ENCODE measurements at places on chromosomes 13 and 19.

GRCh38 chr19:9943744-9944143, 7.4 kb upstream of the OLFM2 start:
- DNase-seq, result no peak

DNA sequence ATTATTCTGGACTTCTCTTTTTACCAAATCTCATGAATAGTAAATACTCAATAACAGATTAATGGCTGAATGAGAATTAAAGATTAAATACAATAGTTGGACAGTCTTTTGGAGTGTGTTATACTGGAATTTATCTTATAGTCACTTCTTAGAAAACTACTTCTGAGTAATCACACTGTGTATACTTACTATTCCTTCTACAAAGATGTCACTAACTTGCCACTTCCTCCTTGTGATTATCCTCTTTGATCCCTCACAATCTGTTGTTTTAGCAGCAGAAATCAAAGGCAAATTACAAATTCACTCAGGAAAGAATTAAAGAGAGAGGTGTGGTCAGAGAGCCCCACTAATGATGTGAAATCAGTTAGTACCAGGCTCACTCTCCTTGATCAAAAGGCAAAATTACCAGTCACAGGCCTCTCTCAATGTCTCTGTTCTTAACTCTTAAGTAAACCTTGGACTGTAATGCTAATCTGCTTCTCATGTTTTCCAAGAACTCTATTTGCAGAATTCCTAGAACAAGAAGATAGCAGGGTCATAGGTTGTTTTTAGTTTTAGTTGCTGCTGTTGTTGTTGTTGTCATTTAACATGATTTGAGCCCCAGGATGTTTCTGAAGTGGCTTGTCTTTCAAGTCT, 37.3 kb upstream of the FNDC3A start:
- no peak for DNase-seq

DNA sequence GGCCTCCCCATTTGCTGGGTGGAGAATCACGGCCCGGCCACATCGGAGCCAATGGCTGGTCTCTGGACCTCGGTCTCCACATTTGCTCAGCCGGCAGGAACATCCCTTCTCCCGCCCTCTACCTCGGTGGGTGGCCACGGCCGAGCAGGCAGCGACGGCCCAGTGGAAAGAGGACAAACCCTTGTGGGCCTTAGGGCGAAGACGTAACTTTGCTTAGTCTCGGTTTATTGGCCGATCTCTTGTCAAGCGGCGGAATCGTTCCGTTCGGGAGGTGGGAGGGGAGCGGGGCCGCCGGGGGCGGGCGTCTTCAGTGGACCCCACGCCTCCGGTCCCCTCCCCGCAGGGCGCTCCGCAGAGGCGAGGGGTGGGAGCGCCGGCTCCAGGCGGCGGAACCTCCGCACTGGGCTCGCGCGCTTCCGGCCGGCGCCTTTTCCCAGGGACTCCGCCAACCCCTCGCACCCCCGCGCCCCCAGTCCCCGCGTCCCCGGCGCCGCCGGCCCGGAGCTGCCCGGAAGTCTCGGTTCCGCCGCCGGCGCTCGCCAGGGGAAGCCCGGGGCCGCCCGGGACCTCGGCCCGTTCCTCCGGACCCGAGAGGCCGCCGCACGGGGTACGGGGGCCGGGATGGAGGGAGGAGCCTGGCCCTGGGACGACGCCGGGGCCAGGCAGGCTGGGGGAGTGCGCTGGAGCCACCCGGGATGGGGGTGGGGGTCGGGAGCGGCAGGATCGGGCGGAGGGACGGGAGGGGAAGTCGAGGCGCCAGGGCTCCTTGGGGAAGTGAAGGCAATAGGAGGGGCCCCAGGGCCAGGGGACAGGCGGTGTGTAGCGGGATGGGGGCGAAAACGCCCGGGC, at the start of gene ZNF580:
Gene ZNF580 (plus strand): TSS at position 426 of the 849 bp plus-strand sequence. CDS start 1,507 bp downstream, outside the sequence.
- no peak for DNase-seq

GRCh38 chr13:49046519-49046918, 70.8 kb downstream of the FNDC3A start:
- no peak for DNase-seq

DNA sequence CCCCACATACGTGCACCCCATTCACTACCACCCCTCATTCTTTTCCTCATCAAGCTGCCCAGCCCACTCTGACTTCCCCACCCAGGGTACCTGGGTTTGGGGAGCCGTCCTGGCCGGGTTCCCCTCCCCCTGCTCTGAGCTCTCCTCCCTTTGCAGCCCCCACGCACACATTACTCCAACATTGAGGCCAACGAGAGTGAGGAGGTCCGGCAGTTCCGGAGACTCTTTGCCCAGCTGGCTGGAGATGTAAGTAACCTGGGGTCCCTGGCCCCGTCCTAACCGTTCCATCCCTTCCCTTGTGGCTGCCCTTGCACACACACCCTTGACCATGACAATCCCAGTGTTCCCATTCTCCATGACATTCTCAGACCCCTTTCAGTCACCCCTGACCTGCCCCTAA, 2.6 kb downstream of the CAPNS1 start:
- no peak for DNase-seq

- DNase-seq, result no peak
Measured at GRCh38 chr19:44909775-44910174, 4.2 kb downstream of the APOE start.

DNA sequence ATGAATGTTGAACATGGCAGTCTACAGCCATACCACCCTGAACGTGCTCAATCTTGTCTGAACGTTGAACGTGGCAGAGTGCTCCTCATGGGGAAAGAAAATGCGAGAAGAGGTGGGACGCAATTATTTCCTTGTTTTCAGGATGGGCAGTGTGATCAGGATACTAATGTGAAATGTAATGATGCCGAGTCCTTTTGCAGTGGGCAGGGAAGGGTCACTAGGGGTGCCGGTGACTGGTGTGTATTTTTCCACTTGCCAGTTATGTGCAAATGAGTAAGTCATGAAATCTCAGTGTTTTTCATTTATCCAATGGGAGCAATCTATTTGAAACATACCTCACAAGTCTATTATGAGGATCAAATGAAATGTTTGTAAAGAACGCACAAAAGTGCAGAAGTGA, 84.8 kb downstream of the LNX2 start:
- DNase-seq, result no peak

GRCh38 chr13:43942286-43942685, 62.6 kb downstream of the LACC1 start:
- DNase-seq, result no peak

DNA sequence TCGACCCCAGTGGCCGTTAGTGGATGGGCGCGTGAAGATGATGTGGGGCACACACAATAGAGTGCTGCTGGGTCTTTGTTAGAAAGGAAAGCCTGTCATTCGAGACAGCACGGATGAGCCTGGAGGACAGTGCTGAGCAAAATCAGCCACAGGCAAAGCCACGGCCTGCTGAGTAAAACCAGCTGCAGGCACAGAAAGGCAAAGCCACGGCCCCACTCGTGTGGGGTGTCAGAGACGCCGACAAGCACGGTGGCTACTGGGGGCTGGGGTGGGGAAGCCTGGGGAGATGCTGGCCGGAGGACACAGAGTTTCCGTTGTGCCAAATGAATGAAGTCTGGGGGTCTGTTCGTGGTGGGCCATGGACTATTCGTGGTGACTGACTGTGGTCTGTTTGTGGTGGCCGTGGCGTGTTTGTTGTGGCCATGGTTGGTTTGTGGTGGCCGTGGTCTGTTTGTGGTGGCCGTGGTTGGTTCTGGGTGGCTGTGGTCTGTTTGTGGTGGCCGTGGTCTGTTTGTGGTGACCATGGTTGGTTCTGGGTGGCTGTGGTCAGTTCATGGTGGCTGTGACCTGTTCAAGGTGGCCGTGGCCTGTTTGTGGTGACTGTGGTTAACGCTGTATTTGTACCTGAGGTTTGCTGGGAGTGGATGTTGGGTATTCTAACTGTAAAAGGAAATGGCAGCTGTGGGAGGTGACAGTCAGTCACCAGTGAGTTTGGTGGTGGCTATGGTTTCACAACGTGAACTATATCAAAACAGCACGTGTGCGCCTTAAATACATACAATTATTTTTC, 36.3 kb downstream of the MCF2L start:
- no peak for DNase-seq

DNA sequence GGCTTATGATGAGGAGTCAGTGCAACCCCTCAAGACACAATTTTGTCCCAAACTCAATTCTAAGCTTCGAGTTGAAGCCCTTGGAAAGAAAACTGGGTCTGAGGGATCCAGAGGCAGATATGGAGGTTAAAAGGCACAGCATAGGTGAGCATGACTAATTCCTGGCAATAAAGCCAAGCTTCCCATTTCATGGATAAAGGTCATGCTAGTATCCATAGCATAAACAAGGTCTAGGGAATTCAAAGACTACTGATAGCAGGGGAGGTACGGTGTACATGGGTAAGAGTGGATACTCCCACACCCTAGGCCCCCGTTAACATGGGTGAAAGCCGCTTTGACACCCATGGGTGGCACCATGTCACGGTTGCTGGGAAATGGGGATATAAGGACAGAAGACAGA, 24.0 kb downstream of the MED4 start:
- no peak for DNase-seq

- DNase-seq, result no peak
Measured at GRCh38 chr19:14070268-14071050, 2.1 kb upstream of the MISP3 start.

- DNase-seq, result no peak
Measured at GRCh38 chr13:114173745-114174144, 5.3 kb upstream of the CFAP97D2 start.

DNA sequence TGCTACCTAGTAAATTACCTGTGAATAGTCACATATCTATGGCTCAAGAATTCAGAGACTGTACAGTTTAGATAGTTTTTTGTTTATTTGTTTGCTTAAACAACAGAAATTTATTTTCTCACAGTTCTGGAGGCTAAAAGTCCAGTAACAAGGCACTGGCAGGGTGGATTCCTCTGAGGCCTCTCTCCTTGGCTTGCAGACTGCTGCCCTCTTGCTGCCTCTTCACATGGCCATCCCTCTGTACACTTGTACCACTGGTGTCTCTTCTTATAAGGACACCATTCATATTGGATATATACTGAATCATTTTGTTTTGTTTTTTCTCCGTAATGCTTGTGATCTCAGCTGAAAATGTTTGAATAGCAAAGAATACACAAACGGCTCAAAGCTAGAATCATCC, 56.4 kb upstream of the MIR17HG start:
- no peak for DNase-seq

DNA sequence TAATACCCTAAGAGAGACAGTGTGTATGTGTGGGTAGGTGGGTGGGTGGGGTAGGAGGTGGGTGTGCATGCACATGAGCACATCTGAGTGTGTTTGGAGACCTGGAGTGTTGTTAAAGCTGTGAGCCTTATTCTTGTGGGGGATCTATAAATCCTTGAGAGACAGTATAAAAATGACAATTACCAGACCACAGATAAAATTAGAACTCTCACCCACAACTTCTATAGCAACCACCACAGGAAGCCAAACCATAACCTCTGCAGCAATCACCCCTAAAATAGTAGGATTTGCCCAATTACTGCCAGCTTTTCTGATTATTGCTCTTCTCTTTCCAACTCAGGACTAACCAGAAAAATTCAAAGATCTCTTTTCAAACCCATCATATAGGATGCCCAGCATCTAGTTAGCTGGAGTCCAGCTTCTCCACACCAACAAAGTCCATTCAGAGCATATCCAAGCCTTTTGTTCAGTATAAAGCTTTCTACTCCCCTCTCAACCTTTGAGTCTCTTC, 93.4 kb upstream of the SLITRK1 start:
- no peak for DNase-seq

DNA sequence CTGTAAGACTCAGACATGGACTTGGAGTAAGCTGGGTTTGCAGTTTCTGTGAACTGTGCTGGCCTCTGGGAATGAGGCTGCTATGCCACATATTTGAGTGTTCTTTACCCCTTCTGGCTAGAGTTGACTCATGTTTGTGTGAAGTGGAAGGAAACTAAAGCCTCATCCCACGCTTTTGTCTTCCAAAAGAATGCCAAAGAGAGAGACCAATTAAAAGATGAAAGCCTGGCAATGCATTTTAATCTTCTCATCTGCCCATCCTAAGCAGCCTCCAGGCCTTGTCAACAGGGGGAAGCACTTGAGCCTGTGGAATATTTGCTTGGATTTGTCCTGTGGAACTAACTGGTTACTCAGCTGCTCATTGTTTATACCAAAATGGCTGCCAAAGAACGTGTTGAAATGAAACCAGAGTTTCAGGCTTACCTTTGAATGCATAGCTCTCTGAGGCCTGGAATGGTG, 49.1 kb downstream of the LMO7 start:
- DNase-seq, result no peak

All from ascending aorta (tissue), 2 donors.